Osteoblast (primary cell): ENCODE measurements at places on chromosomes 1 and 21. TPM values are rescaled to one million over a fixed set of nuclear protein-coding genes. Genes with fewer than 3 reads are reported as not detected.

GRCh38 chr1:59154401-59154800, 142.5 kb upstream of the FGGY start:
- H3K36me3 ChIP-seq: no peaks in the 10 kb centered on the region
- peaks cover 37% of the 10 kb centered on the region for H3K4me1 ChIP-seq
- H3K27me3 ChIP-seq: no peaks in the 10 kb centered on the region
- H3K27ac ChIP-seq: no peak overlapping the region

DNA sequence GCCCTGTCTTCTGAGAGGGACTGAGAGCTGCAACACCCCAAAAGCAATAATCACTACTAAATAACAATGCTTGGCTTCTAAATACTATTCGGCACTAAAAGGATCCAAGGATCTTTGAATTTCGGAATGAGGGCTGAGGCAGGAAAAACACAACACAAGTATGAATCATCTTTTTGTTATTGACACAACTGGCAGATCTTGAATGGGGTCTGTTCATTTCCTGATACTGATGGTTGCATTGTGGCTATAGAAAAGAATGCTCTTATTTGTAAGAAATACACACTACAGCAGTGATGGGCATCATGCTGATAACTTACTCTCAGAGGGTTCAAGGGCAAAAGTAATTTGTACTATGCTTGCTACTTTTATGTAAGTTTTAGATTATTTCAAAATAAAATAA, 149.2 kb upstream of the PLD5 start:
- no peaks in the 10 kb centered on the region for H3K36me3 ChIP-seq
- H3K27ac ChIP-seq: no peak overlapping the region
- DNase-seq: no peak
- no peaks in the 10 kb centered on the region for H3K27me3 ChIP-seq

GRCh38 chr21:45598109-45598508, 45.4 kb upstream of the PCBP3 start:
- no peak overlapping the region for H3K4me3 ChIP-seq
- DNase-seq: peak; percentile 83
- H3K36me3 ChIP-seq: no peaks in the 10 kb centered on the region
- peaks cover 7% of the 10 kb centered on the region for H3K27me3 ChIP-seq
- H3K4me1 ChIP-seq: no peaks in the 10 kb centered on the region
- H3K27ac ChIP-seq: no peak overlapping the region

DNA sequence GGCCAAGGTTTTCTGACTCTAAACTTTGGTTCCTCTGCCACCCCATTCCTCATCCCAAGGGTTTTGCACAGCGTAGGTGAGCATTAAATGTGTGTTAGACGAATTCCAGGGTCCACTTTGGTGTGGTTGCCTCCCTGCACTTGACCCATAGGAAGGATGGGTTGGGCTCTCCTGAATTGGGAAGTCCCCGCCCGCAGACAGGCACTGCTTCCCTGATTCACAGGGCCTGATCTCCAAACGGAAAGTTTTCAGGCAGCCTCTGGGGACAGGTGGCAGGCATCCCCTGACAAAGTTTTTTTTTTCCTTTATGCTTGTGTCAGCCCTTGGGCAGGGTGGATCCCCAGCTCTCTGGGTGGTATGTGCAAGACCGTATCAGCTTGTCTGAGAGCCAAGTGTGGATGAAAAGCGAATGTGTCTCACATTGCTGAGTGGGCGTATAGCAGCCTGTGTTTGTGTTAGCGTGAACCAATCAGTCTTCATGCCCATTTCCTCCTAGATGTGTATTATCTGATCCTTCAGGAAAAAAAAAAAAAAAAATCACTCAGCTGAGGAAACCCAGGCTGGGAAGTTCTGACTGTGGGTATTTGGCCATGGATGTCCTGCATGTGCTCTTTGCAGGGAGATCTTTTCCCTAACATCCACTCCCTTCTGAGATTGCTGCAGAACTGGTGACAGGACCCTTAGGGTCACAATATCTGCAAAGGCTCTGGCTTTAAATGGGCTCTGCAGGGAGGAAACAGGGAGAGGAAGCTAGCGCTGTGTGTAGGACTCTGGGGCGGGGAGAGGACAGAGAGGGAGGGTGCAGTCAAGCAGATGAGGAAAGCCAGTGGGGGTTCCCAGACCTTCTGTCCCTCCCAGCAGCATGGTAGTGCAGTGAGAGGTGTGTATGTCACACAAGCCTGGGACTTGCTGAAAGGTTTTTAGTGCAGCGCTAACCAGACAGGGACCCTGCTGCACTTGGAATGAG, 42.2 kb upstream of the TRABD2B start:
- H3K27me3 ChIP-seq: peaks cover 6% of the 10 kb centered on the region
- H3K27ac ChIP-seq: no peak overlapping the region
- peaks cover 13% of the 10 kb centered on the region for H3K4me1 ChIP-seq
- no peak for DNase-seq

DNA sequence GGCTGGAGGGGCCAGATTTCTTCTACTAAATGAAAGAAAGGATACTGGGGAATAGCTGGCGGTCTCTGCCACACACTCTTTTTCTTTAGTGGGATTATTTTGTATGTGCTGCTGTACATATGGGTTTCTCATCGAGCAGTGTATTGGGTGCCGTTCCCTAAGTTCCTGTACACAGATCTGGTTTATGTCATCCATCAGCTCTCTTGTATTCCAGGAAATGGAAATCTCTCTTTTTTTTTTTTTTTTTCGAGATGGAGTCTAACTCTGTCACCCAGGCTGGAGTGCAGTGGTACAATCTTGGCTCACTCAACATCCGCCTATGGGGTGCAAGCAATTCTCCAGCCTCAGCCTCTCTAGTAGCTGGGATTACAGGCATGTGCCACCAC, 27.0 kb upstream of the NID1 start:
- H3K4me1 ChIP-seq: no peaks in the 10 kb centered on the region
- H3K36me3 ChIP-seq: no peaks in the 10 kb centered on the region
- H3K4me3 ChIP-seq: no peak overlapping the region
- H3K27me3 ChIP-seq: no peaks in the 10 kb centered on the region
- no peak for DNase-seq
- no peak overlapping the region for H3K27ac ChIP-seq

The ADAMTS5 gene
- total RNA-seq: 38.9 and 39.1 TPM in 2 replicates

The GGPS1 gene
- total RNA-seq: 22.4 and 23.9 TPM in 2 replicates

- H3K27me3 ChIP-seq: no peaks in the 10 kb centered on the region
- DNase-seq: no peak
- H3K36me3 ChIP-seq: no peaks in the 10 kb centered on the region
- H3K4me3 ChIP-seq: no peak overlapping the region
- H3K4me1 ChIP-seq: no peaks in the 10 kb centered on the region
- no peak overlapping the region for H3K27ac ChIP-seq
Observed at GRCh38 chr1:88433556-88433955, 250.5 kb upstream of the PKN2 start.

DNA sequence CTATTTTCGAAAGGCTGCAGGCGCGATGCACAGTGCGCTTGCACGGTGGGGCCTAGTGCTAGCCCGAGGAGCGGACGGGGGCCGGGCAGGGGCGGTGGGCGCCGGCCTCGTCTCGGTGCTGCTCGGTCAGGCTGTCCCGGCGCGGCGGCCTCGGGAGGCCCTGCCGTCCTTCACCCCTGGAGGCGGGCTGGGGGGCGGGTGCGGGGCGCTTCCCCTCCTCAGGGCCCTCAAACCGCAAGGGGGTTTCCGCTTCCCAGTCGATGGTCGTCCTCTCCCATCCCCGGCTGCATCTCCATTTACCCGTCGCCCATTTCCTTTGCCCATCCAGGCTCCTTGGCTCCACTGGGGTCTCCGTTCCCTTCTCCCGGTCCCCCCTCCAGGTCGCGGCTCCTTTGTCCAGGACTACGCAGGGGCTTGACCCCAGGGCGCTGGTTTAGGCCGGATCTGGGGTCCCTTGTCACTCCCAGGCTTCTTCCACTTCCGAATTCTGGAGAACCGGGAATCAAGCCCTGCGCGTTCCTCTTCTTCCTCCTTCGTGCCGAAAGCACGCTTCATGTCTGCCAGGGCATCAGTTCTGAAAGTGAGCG, 196.3 kb upstream of the LMO4 start:
- H3K27me3 ChIP-seq: no peaks in the 10 kb centered on the region
- H3K36me3 ChIP-seq: no peaks in the 10 kb centered on the region
- peak overlapping the region; percentile 73 for H3K4me3 ChIP-seq
- peak overlapping the region; percentile 26 for H3K27ac ChIP-seq

The FCRL4 gene
- not detected in 2 replicates for total RNA-seq

GRCh38 chr1:214018386-214019268, 30.9 kb downstream of the PROX1 start:
- no peak overlapping the region for H3K27ac ChIP-seq
- H3K36me3 ChIP-seq: no peaks in the 10 kb centered on the region
- H3K4me1 ChIP-seq: no peaks in the 10 kb centered on the region
- no peaks in the 10 kb centered on the region for H3K27me3 ChIP-seq
- DNase-seq: no peak
- H3K4me3 ChIP-seq: no peak overlapping the region

GRCh38 chr1:232377494-232377770, 252.5 kb downstream of the SIPA1L2 start:
- no peaks in the 10 kb centered on the region for H3K27me3 ChIP-seq
- no peaks in the 10 kb centered on the region for H3K36me3 ChIP-seq
- no peak overlapping the region for H3K27ac ChIP-seq
- no peak for DNase-seq
- no peak overlapping the region for H3K4me3 ChIP-seq
- peaks cover under 1% of the 10 kb centered on the region for H3K4me1 ChIP-seq

The REN gene
- total RNA-seq: not detected in 2 replicates

GRCh38 chr1:7302873-7303272, 468.2 kb upstream of the VAMP3 start:
- no peaks in the 10 kb centered on the region for H3K27me3 ChIP-seq
- DNase-seq: no peak
- no peak overlapping the region for H3K4me3 ChIP-seq

The GNG5 gene
- total RNA-seq: 23.5 and 23.6 TPM in 2 replicates

GRCh38 chr1:101004670-101005069, 20.9 kb downstream of the DPH5 start:
- H3K4me1 ChIP-seq: peaks cover 33% of the 10 kb centered on the region
- peak; percentile 44 for DNase-seq
- no peaks in the 10 kb centered on the region for H3K27me3 ChIP-seq

DNA sequence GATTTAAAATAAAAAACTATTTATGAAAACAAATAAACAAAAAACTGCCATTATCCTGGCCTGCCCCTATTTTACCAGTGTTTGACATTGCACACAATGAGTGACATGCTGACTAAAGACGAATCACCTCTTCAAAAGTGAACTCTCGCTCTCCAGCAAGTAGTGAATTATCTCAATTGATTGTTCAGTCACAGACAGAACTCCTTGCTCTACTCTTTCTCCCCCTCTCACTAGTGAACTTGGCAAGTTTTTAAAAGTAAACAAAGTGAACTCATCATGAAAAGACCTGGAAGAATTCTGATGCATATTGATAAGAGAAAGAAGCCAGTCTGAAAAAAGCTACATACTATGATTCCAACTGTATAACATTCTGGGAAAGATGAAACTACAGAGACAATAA, 4.7 kb upstream of the C1orf52 start:
- H3K27ac ChIP-seq: peak overlapping the region; percentile 33
- DNase-seq: peak; percentile 18
- H3K27me3 ChIP-seq: no peaks in the 10 kb centered on the region
- H3K36me3 ChIP-seq: peaks cover 40% of the 10 kb centered on the region
